ENCODE measurements at places on chromosomes 5 and 9.

DNA sequence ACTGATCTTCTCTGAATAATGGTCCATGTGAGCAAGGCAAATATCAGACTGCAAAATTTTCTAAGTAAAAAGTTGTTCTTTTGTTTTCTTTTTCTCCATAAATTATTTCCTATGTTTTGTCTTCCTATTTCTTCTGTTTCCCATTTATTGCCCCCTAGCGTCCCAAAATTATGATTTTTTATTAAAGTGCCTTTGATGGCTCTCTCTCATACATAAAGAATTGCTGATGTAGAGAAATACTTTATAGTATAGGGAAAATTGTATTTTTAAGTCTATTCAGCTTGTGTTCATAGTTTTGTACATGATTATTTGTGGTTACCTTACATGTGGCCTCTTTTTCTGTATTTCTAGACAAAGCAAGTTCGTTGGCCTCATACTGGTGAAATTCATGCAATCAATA, 1031.2 kb downstream of the EFNA5 start:
- no peak for DNase-seq

DNA sequence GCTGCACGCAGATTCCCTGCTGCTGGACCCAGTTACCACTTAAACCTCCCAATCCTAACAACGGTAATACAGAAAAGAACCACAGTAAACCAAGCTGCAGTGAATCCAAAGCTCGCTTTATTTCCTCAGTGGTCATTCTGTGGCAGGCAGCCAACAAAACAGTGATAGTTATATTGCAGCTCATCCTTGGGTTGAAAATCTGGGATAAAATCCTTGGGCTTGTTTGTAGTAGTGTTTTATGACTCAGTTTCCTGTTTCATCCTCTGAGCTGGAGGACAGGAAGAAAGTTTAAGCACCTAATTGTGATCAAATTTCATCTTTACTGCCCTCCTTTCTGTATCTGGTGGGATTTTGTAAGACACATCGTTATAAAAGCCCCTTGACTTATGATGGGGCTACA, 31.4 kb downstream of the HMGCR start:
- DNase-seq = no peak

DNA sequence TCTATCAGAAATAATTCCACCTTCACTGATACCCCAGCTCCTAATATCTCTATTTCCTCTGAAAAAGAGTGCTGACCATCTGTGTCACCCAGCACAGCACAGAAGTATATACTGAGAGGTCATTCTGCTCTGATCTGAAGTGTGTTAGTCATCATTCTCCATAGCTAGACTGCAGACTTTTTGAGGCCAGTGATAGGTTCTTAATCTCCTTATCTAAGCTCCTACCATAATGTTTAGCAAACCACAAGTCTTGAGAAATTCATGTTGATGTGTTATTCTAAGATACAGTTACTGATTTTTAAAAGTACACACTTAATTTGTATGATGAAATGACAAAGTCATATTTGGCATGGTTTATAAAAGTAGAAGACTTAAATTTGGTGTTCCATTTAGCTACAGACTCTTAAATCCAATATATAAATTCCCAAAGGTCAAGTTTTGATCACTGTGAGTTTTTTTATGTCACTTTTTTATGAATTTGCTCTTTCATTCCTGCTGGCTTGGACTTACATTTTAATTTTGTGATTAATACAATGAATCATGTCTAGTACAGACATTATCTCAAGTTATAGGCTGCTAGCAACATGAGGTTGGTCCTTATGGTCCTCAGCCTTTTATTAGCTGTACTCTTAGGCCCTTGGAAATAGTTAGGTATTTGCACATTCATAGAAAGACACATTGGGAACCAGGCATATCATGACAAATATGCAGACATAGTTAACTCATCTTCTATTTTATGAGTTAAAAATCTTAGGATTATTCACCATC, 380.8 kb downstream of the EBF1 start:
- no peak for DNase-seq

- DNase-seq = peak; percentile 68
Observed at GRCh38 chr5:108382784-108383330, 959 bp upstream of the FBXL17 start.

- no peak for DNase-seq
Observed at GRCh38 chr9:133979921-133980863, 11.9 kb downstream of the VAV2 start.

DNA sequence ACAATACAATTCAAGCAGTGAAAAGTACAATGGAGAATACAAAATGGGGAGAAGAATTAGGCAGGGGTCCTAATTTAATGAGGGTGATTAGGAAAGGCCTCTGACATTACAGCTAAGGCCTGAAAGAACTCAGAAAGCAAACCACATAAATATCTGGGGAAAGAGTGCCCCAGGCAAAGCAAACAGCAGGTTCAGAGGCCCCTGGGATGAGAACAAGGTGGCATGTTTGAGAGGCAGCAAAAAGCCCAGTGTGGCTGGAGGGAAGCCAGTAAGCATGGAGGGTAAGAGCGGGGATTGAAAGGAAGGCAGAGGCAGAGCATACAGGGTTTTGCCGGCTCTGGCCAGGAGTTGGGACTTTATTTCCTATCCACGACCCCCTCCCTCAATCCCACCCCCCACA, 33.4 kb upstream of the VDAC1 start:
- DNase-seq = no peak

GRCh38 chr9:33288828-33289483, 1.4 kb upstream of the NFX1 start:
- DNase-seq = no peak

DNA sequence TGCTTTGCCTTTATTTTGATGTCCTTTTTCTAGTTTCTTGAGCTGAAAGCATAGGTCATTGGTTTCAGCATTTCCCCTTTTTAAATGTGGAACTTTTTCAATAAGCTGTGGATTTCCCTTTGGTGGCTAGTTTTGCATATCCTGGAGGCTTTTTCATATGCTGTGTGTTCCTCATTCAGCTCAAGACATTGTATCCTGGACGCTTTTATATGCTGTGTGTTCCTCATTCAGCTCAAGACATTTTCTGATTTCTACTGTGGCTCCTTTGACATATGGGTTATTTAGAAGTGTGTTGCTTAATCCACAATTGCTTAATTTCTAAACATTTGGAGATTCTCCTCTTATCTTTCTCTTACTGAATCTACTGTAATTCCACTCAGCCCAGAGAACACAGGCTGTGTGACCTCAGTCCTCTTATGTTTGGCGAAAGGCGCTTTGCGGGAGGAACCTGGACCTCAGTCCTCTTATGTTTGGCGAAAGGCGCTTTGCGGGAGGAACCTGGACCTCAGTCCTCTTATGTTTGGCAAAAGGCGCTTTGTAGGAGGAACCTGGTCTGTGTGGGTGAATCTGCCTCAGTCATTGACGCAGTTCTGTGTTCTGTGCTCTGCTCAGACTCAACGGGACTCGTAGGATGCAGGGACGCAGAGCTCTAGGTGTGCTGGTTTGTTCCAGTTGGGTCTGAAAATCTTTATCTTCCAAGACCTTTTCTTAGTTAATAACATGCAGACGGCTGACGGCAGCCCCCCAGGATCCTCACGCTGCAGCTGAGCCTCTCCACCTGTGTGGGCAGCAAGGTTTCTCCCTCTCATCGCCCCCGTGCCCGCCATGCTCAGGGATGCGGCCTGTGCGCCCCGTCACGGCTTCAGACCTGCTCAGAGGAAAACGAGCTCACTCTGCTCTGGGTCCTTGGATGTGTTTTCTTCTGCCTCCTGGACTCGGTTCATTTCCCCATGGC, 6.0 kb upstream of the SLC9A3 start:
- no peak for DNase-seq
